Stimulated activated CD4-positive, alpha-beta T cell treated with anti-CD3 and anti-CD28 coated beads, Interleukin-12 subunit alpha, Interleukin-12 subunit beta, amount 100 ng/mL, for 24 hours (primary cell): ENCODE measurements at places on chromosomes 7 and 10.

- DNase-seq = no peak
Observed at GRCh38 chr7:51452694-51453093, 136.1 kb upstream of the COBL start.

GRCh38 chr7:151361193-151361959, 19.8 kb downstream of the NUB1 start:
- DNase-seq = no peak

DNA sequence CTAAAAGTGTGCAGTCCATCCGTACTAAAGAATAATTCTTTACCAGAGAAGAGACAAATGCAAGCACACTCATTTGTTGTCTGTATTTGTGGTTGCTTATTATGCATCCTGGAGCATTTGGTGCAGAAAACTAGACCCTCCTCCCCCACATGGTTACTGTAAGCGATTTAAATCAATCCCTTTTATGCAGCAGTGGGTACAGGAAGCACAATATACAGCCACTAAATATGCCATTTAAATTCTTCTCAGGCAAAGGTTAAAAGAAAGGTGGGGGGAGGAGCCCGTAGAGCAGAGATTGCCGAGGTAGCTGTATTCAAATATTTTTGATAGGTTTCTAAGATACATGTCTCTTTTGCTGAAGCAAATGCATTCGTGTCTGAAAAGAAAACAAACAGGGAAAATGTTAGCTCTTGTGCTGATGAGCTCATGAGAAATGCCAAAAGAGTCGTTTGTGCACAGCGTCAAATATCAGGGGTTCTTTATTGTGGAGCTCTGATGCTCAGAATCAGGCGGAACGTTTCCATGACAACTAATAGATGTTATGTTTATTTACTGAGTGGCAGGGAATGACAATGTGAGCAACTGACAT, 131.3 kb upstream of the NPVF start:
- no peak for DNase-seq

DNA sequence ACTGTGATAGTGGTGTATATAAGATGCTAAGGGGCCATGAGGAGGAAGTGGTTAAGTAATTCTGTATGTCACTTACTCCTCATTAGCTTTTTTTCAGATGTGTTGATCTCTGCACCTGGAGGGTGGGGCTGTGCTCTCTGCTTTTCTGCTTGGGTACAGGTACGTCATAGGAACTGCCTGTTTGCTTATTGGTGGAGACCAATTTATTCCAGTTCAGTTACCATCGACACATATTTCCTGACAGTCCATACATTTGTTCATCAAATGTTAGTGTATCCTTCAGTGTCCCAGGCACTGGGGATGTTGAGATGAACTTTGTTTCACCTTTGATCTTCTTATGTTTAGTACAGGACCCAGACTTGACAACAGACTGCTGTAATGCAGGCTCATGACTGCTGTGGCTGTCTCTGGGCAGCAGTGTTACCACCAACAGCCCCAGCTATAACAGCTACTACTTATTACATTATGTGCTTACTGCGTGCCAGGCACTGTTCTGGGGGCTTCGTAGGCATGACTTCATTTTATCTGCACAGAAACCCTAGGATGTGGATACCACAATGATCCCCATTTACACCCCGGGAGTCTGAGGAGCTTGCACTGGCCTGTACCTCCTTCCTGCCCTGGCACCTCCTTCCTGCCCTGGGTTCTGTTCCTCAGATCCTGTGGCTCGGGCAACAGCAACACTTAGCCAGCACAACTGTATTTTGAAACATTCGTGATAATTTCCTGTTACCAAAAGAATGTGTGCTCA, 87.4 kb downstream of the BUB3 start:
- no peak for DNase-seq

- no peak for DNase-seq
Observed at GRCh38 chr10:106636766-106637491, 527.6 kb downstream of the SORCS1 start.

DNA sequence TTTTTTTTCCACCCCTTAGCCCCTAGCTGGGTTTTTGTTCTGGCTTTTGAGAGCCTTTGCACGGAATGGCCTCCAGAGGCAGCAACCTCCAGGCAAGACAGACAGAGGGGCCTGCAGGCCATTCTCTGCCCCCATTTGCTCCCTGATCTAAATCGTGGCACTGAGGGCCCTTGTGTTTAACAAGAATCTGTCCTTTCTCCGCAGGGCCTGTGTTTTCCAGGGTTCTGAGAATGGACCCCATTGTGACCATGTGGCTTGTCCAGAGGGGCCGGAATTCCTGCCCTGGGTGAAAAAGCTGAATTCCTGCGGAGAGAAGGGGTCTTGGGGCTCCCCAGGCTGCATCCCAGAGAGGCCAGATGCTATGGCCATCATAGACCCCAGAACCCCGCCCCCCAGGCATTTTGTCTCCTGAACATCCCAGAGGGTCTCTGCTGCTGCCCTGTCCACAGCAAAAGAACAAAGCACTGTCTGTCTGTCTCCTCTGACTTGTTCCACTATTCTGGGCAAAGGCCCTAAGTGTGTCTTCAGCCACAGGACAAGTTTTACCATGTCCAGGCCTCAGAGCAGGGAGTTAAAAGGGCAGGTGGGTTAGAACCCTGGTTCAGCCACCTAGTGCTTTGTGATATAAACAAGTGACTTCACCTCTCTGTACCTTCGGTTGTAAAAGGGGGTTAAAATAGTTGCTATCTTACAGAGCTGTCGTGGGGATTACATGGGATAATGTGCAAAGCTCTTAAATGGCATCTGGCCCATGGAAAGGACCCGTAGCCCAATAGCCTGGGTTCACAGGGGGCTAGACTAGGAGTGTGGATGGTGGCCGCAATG, 155.6 kb downstream of the SH3PXD2A start:
- no peak for DNase-seq

DNA sequence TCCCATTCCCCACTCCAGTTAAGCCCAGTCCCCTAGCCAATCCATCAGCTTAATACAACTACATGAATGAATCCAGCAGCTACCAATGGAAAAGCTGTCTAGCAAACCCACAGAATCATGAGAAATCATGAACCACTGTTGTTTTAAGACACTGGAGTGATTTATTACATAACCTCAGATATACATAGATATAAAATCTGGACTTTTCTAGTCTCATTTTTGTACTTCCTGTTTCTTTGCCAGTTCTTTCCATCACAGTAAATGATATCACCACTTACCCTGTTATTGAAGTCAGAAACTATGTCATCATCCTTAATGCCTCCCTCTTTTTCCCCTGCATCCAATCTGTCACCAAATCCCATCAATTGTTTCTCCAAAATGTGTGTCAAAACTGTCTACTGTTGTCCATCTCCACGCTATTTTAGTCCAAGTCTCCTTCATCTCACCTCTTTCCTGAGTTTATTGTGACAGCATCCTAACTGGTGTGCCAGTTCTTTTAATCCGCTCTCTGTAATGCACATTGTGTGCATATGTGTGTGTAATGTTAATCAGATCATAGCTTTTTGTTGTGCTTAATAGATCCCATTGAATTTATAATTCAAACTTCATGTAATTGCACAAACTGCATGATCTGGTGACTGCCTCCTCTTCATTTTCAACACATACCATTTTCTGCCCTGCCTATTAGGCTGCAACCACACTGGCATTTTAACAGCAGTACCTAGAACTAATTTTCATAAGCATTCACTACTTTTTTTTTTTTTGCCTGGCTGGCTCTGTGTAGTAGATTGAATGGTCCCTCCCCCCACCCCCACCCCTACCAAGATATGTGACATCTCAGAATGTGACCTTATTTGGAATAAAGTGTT, 56.0 kb downstream of the MKLN1 start:
- DNase-seq = no peak

DNA sequence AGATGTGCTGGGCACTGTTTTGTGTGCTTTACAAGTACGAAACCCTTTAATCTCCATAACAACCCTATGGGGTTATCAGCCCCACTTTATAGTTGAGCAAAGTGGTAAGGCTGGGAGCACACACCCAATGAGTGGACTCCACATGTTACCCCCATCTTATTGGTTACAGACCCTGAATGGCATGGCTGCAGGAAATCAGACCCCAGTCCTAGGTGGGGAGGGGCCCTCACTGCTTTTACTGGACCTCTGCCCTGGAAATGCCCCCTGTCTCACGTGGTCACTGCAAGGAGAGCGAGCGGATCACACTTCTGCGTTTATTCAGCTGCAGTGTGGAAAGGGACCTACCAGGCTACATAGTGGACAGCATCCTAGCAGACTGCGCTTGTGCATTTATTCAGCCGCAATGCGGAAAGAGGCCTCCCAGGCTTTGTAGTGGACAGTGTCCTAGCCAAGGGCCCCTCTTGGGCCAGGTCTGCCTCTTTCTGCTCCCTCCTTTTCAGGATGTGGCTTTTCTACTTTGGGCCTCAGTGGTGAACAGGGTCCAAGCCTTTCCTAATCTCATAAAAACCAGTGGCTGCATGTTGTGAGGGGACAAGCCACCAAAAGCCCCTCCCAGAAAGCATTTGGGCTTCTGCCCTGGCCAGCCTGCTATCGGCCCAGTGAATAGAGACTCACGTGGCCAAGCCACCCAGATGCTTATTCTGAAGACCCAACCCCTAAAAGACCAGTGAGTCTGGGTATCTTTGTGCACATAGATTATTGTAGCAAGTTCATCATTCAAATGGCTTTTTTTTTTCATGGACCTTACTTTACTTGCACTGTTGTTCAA, 405.7 kb upstream of the RNF32 start:
- DNase-seq = no peak

DNA sequence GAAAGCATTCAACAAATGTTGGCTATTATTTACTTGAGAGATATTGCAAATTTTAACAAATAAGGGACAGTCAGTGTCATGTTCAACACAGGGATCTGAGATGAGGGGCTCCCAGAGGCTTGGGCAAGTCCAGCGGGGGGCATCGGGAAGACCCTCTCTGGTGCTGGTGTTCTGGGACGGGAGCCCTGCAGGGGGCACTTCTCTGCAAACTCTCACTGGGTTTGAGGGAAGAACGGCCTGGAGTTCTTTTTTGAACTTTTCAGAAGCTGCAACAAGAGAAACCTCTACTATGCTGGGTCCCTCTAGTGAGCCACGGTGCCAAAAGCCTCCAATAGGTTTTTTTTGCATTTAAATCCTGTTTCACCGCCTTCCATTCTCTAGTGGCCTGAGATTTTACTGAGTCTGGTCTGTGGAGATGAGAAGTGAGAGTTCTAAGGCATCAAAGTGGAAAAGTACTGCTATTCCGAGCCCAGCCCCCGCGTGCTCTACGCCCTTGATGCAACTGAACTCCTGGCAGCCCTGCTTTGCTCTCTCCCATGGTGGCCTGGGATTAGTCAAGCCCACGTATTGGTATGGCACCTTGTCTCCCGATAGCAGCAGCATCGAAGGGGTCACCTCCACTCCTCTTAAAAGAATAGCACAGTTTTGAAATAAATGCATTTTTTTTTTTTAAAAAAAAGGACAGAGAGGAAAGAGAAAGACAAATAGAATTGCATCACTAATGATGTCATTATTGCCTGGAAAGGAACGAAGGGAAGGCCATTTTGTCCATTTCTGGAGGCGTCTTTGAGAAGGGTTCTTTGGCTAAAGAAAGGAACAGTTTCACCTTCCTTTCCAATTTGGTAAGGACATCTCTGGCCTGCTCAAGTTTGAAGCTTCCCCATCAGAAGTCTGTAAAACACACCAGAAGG, 43.5 kb downstream of the CLEC2L start:
- DNase-seq = no peak

DNA sequence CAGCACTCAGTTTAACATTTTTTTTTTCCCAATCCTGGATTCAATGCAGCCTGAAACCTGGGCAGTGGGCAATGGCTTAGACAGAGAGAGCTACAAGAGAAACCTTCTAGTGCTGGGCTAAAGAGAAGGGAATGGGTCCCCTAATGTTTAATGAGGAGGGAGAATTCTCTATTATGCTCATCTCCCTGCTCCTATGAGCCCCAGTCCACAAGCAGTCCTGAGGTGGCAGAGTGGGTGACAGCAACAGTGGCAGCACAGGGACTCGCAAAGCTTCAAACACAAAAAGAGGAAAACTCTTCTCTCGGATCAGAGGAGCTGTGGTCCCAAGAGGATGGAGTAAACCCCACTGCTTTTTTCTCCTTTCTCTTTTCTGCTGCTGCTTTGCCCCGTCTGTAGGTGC, 36.5 kb downstream of the COBL start:
- no peak for DNase-seq

- DNase-seq = no peak
Observed at GRCh38 chr7:95897557-95898251, 125.3 kb downstream of the DYNC1I1 start.

DNA sequence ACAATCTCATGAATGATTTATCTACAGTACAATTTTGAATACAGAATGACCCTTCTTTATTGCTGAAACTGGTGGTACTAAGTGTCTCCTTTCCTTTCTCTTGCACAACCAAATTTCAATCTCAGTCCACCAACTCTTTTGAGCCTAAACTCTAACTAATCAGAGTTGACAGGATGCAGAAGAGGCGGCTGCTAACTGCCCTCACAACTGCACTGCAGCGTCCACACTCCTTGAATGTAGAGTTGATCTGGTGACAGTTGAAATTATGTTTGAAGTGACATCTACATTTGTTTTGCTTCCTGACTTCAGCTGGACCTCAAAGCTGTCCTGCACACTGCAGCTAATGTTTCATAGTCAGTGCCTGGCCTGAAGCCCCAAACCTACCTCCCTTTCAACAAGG, 139.6 kb downstream of the ZMYND11 start:
- no peak for DNase-seq

- DNase-seq = no peak
Observed at GRCh38 chr7:46129831-46130230, 208.8 kb upstream of the IGFBP3 start.

- DNase-seq = no peak
Observed at GRCh38 chr7:65892161-65892560, 19.3 kb downstream of the VKORC1L1 start.

GRCh38 chr10:126948355-126949160, 43.3 kb downstream of the DOCK1 start:
- no peak for DNase-seq

DNA sequence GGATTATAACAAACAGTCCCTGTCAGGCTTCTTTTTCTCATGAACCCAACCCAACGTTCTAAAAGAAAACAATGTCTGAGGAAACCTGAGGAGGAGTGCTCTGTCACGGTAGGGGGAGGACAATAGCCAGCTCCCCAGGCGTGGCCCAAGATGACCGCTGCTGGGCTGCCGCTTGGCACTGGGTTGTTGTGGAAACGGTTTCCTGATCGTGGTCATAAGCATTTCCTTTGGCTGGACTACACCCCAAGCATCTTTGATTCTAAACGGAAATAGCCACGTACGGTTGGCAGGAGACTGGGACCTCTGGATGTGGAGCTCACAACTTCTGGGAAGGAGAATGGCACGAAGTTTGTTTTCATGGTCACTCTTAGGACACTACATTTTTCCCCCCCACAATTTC, 30.4 kb upstream of the DMBT1 start:
- no peak for DNase-seq
